ENCODE measurements at places on chromosomes 5 and 9.

GRCh38 chr9:17906176-17906840 lies 327.4 kb downstream of the SH3GL2 start:
- DNase-seq: no peak

DNA sequence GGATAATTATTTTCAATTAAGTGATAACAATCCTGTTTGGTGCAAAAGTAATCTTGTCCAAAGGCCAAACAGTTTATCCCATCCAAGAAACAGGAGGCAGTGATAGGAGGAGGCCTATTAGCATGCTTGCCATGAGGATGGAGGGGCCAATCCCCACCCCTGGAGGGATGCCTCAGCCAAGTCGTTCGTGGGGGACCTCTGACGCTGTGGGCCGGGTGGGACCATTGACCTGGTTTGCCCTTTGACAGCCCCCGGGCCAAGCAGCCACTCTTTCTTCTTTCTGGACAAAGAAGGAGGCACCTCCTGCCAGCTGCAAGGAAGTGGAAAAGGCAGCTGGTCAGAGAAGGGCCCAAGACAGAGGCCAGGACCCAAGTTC lies 39.5 kb upstream of the GRHPR start:
- no peak for DNase-seq

DNA sequence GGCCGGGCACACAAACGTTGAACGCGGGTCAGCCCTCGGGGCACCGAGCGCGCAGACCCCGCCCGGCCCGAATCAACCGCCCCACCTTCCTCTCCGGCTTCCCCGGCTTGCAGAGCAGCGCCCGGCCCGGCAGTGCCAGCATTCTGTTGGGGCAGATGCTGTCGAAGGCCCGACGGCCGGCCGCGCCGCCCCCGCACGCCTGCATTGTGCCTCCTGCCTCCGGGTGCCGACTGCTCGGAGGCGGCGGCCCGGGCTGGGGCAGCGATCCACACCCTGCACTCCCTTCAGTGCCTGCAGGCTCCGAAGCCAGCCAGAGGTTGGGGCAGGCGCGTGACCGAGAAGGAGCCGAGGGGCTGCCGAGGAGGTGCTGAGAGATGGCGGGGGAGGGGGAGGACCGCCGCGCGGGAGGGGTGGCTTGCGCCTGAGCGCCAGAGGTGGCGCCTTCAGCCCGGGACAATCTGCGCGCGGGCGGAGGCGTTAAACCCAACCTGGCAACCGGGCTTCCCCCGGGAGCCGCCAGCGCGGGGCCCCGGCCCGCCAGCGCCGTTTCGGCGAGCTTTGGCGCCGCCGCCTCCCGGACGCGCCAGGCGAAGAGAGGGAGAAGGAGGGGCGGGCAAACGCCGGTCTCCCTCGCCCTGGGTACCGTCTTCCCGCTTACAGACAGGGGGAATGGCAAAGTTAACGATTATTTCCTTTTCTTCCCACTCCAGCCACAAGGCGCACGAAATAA lies at the start of gene MCIDAS:
Gene MCIDAS (minus strand): TSS at position 382 of the 730 bp plus-strand sequence. CDS start 177 bp downstream, at position 205.
- DNase-seq: no peak

- DNase-seq: no peak
These were observed 257.5 kb downstream of the GADD45G start for GRCh38 chr9:89862316-89862715.

DNA sequence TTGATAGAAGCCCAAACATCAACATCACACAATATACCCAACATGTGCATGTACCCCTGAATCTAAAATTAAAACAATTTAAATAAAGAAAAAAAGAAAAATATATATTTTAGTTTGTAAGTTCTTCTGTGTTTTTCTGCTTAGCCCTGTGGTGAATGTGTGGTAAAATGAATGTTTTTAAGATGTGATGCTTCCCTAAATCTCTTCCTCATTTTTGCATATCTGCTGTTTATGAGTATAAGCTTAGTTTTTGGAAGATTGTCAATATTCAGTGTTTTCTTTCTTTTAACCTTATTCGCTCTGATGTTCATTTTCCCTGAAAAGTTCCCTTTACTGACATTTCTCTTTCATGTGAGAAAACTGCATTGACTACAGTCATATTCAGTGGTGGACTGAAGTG lies 44.4 kb upstream of the DAB2 start:
- no peak for DNase-seq

DNA sequence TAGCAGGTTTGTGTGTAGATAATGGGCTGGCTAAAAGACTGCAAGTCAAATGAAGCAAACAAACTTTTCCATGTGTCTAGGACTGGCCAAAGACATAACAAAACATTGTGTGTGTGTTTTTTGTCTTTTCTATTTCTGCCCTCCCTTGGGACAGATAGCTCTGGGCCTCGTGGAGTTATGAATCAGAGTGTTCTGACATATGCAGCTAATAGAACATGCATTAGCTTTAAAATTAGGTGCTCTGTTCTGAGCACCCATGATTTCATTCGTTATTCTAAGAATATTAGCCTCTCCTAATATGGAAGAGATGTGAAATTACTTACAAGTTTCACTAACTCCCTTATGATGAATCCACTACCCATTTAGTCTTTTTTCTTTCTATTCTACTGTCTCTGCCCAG lies 367.3 kb upstream of the PAPPA start:
- DNase-seq: no peak

DNA sequence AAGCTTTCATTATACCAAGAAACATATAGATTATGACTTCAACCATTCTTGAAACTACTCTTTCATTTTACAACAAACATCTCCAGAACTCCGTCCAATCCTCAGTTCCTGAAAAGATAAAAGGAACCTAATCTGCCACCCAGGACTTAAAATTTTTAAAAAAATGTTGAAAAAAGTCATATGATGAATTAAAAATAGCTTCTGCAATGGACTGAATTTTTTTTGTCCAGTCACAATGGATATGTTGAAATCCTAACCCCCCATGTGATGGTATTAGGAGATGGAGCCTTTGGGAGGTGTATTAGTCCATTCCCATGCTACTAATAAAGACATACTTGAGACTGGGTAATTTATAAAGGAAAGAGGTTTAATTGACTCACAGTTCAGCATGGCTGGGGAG lies 2.7 kb upstream of the ALDH1A1 start:
- no peak for DNase-seq

GRCh38 chr9:96245399-96245798 lies 56.6 kb downstream of the HSD17B3 start:
- no peak for DNase-seq

GRCh38 chr9:137380606-137381005 lies 42.4 kb downstream of the EXD3 start:
- DNase-seq: no peak

DNA sequence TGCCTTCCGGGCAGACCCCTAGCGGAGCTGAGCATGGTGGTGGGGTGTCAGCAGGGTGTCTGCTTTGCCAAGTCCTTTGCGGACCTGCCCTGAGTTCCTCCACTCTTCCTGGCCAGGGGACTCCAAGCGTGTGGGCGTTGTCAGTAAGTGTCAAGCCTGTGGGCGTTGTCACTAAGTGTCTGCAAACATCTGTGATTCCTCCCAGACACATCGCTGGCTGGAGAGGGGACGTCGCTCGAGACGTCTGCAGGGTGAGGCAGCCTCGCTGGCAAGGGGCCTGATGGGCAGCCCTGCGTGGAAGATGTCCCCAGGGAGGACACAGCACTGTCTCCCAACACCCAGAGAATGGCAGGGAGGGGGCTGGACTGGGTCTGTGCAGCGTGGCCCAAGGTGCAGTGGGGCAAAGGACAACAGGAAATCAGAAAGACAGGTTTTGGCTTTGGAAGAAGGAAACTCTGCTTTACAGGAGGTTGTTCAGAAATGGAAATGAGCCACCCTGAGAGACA lies 28.8 kb downstream of the ADAMTSL2 start:
- DNase-seq: no peak

DNA sequence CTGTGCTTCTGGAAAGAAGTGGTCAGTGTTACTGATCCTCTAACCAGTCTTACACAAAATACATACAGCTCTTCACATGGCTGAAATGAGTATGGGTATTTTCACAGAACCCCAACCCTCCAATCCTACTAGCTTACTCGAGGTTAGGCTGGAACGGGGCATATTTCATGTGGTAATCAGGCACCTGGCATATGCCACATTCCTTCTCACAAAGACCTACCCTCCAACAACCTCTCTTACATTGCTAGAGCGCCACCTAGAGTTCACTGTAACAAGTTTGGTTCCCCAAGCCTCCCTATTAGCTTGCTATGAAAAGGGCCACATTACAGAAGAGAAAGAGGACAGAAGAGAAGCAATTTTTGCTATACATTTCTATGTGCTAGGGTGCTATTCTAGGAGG lies 597.3 kb downstream of the PRELID2 start:
- DNase-seq: peak; percentile 25

DNA sequence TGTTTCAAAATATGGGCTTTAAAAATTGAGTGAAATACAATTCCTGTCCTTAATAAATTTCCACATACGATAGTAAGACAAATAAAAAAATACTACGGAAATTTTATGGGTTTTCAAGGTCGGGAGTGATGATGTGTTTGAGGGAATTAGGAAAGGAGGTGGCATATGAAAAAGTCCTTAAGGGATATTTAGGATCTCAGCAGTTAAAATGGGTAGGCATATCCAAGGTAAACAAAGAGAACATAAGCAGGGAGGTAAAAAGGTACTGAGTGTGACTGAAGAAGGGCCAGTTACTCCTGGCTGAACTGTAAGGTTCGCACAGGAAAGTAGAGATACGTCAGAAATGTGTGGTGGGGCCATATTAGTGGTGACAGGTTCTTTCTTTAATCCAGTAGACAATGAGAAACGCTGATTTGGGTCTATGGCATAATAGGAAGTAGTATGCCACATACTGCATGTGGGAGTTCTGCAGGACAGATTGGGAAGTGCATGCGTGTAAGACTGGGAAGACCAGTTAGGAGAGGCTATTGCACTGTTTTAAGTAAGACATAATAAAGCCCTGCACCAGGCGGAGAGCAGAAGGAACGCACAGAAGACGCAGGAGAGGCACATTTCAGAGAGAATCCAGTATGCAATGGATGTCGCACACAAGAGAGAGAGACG lies 937 bp upstream of the HMGCR start:
- peak; percentile 51 for DNase-seq

DNA sequence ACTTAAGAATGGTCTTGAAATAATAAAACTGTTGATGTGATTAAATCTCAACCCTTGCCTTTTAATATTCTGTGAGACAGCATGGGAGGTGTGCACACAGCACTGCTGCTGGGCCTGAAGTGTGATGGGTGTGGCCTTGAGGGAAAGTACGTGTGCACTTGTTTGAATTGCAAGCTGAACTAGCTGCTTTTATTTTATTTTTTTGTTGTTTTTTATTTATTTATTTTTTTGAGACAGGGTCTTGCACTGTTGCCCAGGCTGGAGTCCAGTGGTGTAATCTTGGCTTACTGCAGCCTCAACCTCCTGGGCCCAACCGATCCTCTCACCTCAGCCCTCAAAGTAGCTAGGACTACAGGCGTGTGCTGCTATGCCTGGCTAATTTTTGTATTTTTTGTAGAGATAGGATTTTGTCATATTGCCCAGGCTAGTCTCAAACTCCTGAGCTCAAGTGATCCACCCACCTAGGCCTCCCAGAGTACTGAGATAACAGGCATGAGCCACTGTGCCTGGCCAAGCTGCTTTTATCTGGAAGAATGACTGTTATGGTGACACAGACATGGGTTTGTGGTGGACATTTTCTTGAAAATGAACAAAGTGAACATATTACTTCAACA lies 58.9 kb downstream of the GPR107 start:
- no peak for DNase-seq

- no peak for DNase-seq
These were observed 442.5 kb upstream of the KLF4 start for GRCh38 chr9:107932046-107932445.

- DNase-seq: no peak
These were observed 30.0 kb upstream of the GRIA1 start for GRCh38 chr5:153460421-153460820.

DNA sequence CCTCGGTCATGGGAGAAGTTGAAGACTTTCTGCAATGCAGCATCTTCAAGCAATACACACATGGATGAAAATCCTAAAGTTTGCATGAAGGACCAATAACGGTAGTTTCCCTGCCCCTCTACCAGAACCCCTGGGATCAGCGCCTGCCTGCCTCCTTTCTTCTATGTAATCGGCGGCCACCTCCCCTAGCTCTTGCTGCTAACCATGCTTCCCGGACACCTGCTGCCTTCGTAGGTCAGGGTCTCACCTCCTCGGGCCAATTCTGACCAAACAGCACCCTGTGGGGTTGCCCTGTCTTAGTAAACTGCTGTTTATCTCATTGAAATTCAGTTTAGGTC lies 388 bp upstream of the MED10 start:
- no peak for DNase-seq

DNA sequence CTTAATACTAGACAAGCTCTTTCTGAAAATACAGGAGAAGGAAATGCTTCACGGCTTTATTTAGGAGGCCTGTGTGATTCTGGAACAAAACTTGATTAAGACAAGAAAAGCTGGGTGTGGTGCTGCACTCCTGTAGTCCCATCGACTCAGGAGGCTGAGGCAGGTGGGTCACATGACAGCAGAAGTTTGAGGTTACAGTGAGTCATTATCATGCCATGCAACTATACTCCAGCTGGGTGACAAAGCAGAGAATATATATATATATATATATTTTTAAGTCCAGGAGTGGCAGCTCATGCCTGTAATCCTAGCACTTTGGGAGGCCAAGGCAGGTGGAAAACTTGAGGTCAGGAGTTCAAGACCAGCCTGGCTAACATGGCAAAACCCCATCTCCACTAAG lies 33.1 kb upstream of the SPIN1 start:
- no peak for DNase-seq

GRCh38 chr9:26975728-26976707 lies 19.8 kb downstream of the IFT74 start:
- DNase-seq: no peak

DNA sequence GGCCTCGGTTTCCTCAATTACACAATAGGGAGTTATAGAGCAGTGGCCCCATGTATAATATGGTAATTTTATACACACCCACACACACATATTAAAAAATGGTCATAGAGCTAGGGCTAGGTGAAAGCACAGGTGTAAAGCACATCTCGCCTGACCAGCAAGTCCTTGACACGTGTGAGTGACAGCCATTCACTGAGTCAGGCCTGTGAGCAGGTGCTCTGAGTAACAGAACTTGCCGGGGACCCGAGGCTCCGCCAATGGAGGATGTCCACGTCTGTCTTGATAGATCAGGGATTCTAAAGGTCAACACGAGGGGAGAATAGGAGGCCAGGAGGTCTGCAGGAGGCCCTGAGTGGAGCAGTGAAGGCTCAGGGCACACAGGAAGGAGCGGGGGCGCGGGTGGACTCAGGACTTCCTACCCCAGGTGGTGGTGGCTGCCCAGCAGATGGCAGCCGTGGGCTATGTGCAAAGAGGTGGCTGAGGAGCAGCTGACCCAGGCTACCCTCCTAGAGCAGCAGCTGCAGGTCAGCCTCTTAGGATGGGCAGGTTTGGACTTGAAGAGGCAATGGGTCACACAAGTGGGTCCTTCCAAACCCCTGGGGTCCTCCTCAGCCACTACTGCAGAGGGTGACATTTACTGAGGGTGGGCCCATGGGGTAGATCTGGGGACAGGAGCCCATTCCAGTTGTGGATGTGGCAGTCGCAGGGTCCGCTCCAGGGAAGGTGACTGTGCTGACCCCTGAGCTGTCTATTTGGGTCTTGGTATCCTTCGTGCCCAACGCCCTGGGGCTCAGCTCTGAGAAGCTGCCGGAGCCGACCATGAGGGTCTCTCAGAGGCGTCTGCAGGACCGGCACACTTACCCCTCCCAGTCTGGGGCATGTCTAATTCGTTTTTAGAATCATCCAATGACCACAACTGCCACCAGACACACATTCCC lies 45.9 kb downstream of the PRRT1B start:
- peak; percentile 19 for DNase-seq
